ENCODE measurements at places on chromosomes 4 and X.

- no peak for DNase-seq
Measured at GRCh38 chr4:142161086-142161485, 524.7 kb downstream of the IL15 start.

DNA sequence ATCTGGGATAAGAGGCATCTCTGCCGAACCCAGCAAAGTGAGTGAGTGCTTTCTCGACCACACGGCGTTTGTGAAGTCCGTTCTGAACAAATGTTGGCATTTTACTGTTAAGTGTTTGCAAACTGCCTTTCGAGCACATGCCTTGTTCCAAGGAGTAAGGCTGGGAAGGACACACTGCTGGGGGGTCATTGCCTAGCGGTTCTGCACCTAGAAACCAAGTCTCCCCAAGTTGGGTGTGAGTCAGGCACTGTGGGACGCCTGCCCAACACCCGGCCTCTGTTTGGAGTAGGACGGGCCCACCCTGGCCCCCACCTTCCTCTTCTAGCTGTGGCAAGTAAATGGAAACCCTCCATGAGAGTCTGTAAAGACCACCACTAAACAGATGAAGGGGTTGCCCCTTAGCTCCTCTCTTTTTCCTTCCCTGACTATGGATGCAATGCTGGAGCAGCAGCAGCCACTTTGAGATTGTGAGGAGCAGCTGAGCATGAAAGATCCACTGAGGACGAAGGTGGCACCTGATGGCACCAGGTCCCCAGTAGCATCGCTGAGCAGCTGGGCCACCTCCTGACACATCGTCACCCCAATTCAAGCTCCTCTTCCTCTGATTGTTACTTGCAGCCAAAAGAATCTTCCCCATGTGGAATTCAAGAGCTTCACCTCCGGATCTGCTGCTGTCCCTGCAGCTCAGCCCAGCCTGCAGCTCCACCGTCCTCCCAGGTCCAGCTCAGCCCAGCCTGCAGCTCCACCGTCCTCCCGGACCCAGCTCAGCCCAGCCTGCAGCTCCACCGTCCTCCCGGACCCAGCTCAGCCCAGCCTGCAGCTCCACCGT lies 6.3 kb downstream of the CPLX1 start:
- DNase-seq: no peak

DNA sequence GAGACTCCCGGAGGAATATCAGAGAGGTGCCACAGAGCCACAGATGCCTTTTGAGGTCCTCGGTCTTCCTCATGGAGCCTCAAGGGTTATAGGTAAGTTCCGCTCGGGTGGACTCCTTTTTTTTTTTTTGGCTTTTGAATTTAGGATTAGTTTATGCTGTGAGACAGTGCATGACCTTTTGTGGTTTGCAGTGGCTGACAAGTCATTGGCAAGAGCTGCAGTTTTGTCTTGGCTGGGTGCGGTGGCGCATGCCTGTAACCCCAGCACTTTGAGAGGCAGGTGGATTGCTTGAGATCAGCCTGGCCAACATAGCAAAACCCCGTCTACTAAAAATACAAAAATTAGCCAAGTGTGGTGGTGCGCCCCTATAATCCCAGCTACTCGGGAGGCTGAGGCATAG lies 4.5 kb upstream of the GRSF1 start:
- DNase-seq: peak; percentile 4

- no peak for DNase-seq
Measured at GRCh38 chr4:54330896-54331295, 101.8 kb downstream of the PDGFRA start.

- no peak for DNase-seq
Measured at GRCh38 chr4:88297212-88297516, 12.8 kb upstream of the PPM1K start.

DNA sequence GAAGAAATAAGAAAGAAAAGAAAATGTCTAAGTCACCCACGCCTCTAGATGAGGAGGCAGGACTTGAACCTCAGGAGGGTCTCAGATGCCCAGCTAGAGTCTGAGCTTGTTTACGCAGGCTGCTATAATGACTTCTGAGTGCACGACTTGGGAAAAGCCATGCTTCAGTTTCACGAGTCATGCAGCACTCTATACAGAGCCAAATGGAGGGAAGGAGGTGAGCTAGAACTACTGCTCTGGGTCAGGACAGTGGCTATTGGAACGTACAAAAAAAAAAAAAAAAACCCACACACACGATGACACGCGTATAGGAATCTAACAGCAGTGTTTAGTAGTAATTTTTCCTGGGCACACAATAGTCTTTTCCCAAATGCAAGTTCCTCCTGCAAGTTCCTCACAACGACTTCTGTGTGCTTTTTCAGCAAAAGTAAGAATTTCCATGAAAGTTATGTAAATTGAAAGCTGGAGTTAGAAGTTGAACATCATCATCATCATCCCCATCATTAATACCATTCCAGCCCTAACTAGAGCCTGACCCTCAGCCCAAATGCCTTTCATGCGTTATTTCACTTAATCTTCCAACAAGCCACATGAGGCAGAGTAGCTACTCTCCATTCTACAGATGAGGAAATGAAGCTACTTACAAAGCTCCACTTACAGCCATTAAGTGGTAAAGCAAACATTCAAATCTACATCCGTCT lies 36.6 kb downstream of the IRF2 start:
- no peak for DNase-seq

GRCh38 chr4:139720806-139721205 lies 55.2 kb downstream of the MGST2 start:
- no peak for DNase-seq

DNA sequence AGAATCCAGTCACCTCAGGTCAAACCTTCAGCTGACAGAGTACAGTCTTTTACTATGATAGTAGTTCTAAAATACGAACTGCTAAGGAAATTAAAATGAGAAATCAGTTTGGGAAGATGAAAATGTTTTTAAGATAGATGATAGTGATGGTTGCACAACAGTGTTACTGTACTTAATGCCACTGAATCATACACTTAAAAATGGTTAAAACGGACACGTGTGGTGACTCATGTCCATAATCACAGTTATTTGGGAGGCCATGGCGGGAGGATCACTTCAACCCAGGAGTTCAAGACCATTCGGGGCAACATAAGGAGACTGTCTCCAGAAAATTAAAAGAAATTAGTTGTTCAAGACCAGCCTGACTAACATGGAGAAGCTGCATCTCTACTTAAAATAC lies 41.4 kb downstream of the ABHD18 start:
- no peak for DNase-seq

Data from urothelium cell line (cell line).